ENCODE measurements at places on chromosomes 6 and 20.

GRCh38 chr20:23436681-23437080 lies 2.8 kb upstream of the CSTL1 start:
- no peak for DNase-seq

GRCh38 chr6:41170547-41171160 lies 7.7 kb upstream of the TREM2 start:
- no peak for DNase-seq

DNA sequence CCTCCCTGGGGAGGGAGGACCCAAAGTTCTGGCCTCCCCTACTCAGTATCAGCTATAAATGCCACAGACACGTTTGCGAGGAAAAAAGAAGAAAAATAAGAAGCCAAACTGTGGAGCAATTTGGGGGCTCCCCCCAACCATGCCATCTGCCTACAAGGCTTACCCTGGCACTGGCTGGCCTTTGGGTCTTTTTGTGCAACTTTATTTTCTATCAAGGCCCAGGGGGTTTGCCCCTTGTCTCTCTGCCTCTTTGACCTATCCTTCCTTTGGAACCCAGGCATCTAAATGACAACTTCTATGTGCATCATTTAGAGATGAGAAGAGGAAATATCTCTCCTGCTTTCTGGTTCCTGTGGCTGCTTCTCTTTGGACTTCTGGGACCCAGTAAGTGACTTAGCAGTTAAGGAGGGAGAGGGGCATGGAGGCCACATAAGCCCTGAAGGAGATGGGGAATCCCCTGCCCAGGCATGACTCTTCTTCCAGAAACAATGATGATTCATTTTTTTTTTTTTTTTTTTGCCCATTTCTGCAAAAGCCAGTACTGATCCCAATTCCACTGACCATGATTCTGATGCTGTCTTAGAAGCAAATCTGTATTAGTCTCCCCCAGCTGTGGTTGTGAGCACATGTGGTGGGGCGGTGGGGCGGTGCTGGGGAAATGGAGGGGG lies at the start of gene MUC22:
MUC22 (plus strand) TSS at position 82 of the 668 bp plus-strand sequence; CDS start at position 315, 233 bp downstream.
- peak; percentile 36 for DNase-seq

- no peak for DNase-seq
Observed at GRCh38 chr6:125107896-125108295, 45.7 kb upstream of the TPD52L1 start.

GRCh38 chr6:72675396-72675795 lies 53.5 kb downstream of the KCNQ5 start:
- DNase-seq, result no peak

DNA sequence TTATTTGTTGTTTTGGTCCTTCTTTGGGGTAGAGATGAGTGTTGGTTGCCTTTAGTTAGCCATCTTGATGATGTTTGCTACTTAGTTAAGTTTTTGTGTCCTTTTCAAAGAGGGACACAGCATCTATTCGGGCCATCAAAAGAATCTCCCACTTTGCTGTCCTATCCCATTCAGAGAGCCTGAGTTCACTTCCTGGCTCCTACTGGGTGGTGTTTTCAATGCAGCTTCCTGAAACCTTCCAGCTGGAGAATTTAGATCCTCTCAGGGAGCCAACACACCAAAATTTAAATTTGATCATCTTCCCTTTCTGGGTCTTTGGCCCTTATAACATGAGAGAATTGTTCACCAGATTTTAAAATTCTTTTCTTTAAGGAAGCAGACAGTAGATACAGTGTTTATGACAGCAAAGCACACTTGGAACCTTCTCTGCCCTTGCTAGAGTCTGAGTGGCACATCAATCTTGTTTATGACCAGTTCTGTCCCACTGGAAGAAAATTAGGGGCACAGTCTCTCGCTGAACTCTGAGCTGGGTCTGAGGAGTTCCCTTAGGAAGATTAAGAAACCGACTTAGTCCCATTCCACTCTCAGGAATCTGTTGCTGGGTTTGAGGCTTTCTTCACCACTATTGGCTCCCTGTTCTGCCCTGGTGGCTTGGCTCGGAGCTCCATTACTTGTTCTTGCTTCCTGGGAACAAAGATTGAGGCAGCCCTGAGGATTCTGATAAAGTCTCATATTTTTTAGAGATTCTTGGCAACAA lies 115.5 kb downstream of the CCDC170 start:
- DNase-seq, result no peak
